ENCODE measurements at places on chromosomes 16 and 17.

DNA sequence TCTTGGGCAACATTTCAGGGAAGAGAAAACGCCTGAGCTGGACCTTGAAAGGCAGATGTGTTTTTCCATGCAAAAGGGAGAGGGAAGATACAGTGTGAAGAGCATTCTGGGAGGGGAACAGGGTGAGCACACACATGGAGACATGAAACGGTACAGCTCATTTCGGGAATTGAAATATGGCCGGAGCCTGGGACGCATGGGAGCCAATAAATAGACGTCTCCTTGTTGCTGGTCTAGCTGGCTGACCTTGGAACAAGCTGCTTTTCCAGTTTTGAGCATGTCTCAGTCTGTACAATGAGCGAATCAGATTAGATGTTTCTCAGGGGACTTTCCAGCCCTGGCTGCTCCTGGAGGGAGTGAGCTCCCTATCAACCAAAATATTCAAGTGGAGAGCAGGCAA lies 63.6 kb downstream of the ASIC2 start:
- no peak for DNase-seq

- no peak for DNase-seq
Measured at GRCh38 chr16:22624800-22625533, 114.3 kb downstream of the NPIPB5 start.

GRCh38 chr17:34163123-34163522 lies 92.0 kb upstream of the CCL2 start:
- no peak for DNase-seq

GRCh38 chr16:69017036-69017783 lies 88.2 kb upstream of the HAS3 start:
- no peak for DNase-seq

- DNase-seq = no peak
Measured at GRCh38 chr16:67412294-67412693, 4.0 kb downstream of the ZDHHC1 start.

- DNase-seq = no peak
Measured at GRCh38 chr16:87963400-87963799, 12.2 kb downstream of the BANP start.

DNA sequence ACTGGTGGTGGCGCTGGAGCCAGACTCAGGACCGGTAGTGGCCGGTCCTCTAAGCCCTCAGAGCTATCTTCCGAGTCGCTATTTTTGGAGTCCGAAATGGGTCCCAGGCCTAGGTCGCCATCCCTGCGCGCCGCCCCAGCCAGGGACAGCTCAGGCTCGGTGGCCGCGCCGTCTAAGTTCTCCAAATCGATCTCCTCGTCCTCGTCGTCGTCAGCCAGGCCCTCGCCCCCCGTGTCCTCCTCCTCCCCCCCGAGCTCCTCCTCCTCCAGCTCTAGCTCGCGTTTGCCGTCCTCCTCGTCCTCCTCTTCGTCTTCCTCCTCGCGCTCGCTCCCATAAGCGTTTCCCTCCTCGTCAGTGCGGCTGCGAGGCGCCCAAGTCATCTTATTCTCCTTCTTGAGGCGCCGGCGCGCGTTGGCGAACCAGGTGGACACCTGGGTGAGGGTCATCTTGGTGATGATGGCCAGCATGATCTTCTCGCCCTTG lies 1.6 kb downstream of the IRX3 start:
- DNase-seq = no peak

DNA sequence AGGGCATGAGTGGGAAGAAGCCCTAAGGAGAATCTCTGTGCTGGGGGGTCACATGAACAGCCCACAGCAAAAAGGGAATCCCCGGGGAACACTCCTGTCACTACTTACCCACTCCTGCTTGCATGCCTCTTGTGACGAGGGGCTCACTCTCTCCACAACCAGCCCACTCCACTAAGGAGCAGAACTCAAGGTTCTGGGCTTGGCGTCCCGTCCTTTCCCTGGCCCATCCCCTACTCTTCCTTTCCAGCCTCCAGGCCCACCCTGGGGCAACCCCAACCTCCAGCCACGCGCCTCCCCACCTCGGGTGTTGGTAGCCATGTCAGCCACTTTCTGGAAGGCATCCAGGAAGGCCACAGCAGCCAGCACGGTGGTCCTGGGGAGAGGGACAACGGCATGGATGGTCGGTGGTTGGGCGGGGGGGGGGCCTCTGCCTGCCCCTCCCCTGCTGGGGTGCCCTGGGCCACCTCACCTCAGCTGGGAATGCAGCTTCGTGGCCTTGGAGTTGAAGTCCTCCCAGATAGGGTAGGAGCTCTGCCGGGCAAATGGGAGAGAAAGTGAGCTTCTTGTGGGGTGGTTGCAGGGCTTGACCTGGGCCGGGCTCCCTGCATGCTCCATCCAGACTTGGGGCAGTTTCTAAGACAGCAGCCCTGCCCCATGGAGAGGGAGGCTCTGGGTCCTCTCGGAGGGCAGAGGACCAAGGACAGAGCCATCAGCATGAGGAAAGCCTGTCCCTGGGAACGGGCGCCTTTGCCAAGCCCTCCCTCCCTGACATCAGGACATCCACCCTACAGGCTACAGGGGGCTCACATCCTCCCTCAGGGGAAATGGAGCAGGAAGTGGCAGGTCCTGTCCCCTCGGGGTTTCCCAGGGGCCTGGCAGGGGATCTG lies 5.1 kb downstream of the MTSS2 start:
- DNase-seq = no peak

DNA sequence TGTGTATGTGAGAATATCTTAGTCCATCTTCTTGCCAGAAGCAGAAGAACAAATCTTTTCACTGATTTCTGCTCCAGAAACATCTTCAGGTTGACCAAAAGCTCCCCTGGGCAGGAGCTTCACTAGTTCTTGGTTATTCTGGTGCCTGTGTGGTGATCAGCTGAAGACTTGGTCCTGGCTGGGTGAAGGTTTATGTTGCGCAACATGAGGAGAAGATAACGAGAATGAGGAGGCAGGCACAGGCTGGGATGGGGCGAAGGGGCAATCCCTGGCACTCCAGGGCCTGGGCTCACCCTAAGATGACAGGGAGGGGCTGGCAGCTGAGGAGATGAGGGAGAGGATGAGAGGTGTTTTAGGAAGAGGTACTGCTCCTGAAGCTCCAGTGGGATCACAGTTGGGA lies 232.0 kb downstream of the NTN1 start:
- no peak for DNase-seq

Data from NCI-H2081 treated with DMSO at 0.1 percent for 48 hours (cell line).